ENCODE measurements at places on chromosomes 4 and X. TPM values are rescaled to one million over a fixed set of nuclear protein-coding genes. Genes with fewer than 3 reads are reported as not detected.

ZRSR2 gene
- 3.1 TPM for total RNA-seq

RADX gene
- total RNA-seq = 0.65 TPM

TRMT10A gene
- 5.0 TPM for total RNA-seq

DOCK11 gene
- total RNA-seq = 0.13 TPM

DNAAF6 gene
- not detected for total RNA-seq

MUC7 gene
- not detected for total RNA-seq
